Islet precursor cell (in vitro differentiated cells): ENCODE measurements at places on chromosomes 11 and 22.

DNA sequence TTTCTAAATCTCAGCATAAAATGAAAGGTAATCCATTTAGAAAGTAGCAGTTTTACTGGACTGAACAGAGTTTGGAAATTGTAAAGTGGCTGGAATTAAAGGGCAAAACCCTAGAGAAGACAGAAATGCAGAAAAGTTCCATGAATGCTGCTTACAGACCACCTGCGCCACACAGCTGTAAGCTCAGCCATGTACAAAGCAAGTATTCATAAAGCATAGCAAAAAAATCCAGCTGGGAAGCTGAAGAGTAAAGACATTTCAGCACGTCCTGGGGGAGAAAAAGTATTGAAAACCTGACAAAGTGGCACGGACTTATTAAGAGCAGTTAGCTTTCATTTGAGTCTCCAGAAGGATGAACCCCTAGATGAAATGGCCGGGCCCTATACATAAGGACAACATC, 220.1 kb upstream of the CNTN5 start:
- DNase-seq: no peak

- DNase-seq: no peak
Observed at GRCh38 chr11:64395545-64396078, 36.6 kb downstream of the RPS6KA4 start.

- DNase-seq: no peak
Observed at GRCh38 chr11:127470306-127470884, 469.8 kb upstream of the KIRREL3 start.

- no peak for DNase-seq
Observed at GRCh38 chr11:127993788-127994187, 593.6 kb downstream of the ETS1 start.

DNA sequence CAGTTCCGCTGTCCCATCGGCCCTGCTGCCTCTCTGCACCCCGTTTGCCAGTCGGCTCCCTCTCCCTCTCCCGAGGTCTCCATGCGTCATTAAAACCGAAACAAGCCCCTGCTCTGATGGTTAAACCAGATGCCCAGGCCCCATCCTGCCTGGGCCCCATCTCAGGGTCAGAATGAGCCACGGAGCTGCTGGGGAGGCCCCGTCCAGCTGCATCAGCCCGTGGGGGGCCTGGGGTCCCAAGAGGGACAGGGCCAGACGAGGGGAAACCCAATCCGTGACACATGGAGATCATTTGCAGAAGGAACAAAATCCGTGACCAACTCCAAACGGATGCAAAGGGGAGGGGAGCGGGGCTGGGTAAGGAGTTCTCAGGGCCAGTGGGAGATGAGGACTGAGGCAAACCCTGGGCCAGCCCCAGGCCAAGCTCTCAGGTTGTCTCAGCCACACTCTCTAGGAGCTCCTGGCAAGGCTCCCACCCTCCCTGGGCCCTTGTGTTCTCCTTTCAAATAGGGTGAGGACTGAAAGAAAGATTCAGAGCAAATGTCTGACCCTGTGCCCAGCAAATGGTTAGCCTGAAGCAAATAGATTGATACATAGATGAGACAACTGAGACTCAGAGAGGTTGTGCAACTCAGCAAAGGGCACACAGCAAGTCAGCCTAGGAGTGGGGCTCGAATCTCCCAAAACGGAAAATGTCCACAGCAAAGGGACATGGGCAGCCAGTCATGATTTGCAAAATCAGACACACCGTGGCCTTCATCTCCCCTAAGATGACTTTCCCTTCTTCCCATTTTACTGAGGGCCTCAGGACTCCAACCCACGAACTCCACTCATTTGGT, 162.1 kb downstream of the MN1 start:
- no peak for DNase-seq

- DNase-seq: peak; percentile 45
Observed at GRCh38 chr22:20582520-20583361, 75.3 kb downstream of the MED15 start.

- no peak for DNase-seq
Observed at GRCh38 chr11:107857550-107858216, 904 bp downstream of the SLC35F2 start.

- DNase-seq: no peak
Observed at GRCh38 chr11:107719073-107719472, 7.2 kb upstream of the SLN start.

GRCh38 chr11:66953081-66953833, 4.9 kb downstream of the PC start:
- DNase-seq: no peak

DNA sequence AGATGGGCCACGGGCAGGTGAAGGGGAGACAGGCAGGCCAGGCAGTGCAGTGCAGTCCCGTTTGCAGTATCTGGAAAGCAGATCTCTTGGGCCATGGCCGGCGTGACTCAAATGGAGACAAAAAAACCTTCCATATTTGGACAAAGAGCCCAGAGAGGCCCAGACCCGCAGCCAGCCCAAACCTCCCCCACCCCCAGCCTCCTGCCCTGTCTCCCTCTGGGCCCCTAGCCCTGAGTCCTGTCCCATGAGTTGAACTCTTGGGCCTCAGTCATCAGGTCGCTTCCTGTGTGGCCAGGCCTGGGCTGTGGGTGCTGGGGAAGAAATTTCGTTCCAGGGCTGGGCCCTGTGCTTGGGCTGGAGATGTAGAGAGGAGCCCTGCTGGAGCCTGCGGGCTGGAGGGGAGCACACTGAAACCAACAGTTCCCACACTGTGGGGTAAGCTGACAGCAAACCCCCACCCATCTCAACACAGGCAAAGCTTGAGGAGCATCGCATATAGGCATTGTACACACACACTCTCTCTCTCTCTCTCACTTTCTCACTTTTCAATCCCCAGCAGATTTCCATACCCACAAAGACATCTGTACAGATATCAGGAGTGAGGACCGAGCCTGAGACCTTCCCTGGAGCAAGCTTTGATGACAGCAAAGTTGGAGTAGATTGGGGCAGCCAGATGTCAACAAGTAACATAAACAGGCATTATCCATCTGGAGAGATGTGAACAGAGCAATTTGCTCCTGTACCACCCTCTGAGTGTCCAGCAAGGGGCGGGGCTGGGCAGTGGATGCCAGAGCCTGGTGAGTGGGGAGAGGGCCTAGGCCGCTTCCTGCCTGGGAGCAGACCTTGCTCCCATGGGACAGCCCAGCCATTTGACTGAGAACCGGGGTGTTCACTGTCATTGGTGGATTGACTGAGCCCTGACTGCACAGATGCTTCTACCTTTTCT, 17.2 kb downstream of the ARHGEF17 start:
- peak; percentile 88 for DNase-seq

GRCh38 chr11:14073849-14074476, 111.4 kb downstream of the SPON1 start:
- DNase-seq: no peak

DNA sequence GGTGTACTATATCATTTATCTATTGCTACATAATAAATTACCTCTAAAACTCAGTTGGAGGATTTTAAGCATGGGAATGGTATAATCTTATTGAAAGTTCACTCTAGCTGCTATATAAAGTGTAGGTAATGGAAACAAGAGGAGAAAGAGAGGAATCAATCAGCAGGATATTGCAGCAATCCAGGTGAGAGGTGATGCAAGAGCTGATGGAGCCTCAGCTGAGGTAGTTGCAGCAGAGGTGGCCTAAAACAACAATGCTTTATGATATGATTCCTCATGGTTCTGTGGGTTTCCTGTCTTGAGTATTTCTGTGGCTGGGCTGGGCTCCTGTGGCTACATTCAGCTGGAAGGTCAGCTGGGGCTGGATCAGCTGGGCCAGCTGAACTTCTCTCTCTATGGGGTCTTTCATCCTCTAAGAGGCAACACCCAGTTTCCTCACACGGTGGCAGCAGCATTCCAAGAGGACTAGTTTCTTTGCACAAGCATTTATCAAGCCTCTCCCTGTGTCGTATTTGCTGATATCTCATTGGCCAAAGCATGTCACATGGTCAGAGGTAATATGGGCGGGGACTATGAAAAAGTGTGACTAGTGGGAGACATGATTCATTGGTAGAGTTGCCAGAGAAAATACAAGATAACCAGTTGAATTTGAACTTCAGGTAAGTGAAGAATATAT, 135.4 kb upstream of the LARGE1 start:
- DNase-seq: peak; percentile 81

DNA sequence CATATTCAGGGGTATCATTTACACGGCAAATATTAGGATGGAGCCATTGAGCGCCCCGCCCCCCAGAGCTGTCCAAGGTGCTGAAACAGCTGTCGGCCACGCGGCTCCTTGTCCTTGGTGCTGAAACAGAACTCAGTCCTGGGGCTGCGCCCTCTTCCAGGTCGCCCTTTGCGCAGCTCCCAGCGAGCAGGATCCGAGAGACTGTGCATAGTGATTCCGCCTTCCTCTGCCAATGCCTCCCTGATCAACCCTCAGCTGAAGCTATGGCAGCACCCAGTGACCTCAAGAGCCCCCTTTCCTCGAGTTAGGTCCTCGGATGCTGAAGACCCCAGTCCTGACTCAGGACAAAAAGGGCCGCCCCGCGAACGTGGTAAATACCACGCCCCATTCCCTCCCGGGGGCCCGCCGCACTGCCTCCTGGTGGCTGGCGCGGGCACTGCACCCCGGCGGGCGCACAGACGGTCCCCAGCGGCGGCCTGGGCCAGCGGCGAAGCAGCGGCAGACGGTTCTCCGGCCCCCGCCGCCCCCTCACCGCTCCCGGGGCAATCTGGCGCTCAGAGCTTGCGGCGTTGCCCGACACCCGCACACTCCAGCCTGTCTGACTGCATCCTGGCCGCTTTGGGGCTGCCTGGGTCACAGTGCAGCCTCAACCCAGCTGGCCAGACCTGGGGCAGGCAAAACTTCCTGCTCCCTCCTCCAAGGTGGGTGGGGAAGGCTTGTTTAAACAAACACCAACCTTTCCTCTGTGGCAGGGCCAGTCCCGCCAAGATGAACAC, 13.4 kb downstream of the SYT7 start:
- peak; percentile 94 for DNase-seq

DNA sequence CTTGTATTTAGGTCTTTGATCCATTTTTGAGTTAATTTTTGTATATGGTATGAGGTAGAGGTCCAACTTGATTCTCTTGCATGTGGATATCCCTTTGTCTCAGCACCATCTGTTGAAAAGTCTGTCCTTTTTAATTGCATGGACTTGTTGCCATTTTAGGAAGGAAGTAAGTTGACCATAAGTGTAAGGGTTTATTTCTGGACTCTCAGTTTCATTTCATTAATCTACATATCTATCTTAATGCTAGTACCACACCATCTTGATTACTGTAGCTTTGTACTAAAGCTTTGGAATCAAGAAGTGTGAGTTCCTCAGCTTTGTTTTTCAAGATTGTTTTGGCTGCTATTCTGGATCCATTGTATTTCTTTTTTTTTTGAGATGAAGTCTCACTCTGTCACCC, 31.4 kb downstream of the CBL start:
- DNase-seq: no peak

DNA sequence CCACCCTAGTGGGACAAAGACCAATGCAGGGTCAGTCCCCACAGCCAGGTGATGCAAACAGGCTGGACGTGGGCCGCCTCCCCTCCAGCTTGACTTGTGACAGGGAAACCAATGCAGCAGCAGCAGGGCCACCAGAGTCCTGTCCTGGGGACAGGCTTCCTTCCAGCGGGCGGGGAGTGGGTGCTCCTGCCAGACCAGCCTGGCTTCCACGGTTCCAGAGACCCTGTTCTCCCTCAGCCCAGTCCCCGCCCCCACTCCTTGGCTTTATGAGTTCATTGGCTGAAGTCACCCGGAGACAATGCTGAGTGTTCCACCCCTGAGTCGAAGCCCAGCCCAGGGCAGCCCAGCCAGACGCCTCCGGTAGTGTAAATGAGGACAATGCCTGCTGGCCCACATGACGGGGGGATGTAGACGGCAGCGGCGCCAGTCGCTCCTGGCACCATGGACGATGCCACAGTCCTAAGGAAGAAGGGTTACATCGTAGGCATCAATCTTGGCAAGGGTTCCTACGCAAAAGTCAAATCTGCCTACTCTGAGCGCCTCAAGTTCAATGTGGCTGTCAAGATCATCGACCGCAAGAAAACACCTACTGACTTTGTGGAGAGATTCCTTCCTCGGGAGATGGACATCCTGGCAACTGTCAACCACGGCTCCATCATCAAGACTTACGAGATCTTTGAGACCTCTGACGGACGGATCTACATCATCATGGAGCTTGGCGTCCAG, at the start of gene TSSK2:
TSS of gene TSSK2 (plus strand) at position 350 of the 726 bp plus-strand sequence. CDS start at position 442, 92 bp downstream.
- DNase-seq: no peak

GRCh38 chr11:92769112-92769511, 200.3 kb upstream of the MTNR1B start:
- DNase-seq: no peak

DNA sequence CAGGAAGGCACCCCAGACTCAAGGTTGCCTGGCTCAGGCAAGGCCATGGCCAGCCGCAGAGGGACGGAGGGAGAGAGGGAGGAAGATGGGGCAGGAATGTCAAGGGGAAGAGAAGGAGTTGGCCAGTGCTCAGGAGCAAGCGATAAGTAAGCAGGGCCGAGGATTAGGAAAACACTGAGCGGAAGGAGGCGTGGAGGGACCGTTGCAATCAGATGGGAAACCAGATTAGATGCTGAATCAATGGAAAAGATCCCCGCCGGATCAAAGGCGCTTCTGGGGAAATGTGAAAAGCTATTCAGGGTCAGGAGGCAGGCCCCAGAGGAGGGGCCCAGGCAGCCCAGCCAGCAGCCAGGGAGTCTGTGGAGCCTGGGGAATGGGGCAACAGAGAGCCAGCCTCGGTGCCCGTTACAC, 26.6 kb upstream of the MYEOV start:
- DNase-seq: no peak

GRCh38 chr11:102225689-102226568, 91.4 kb upstream of the BIRC3 start:
- peak; percentile 61 for DNase-seq
